ENCODE measurements at places on chromosomes 7 and 10.

GRCh38 chr10:8121201-8121890 is 66.9 kb downstream of the GATA3 start:
- no peak for DNase-seq

GRCh38 chr10:61763778-61764177 is 101.0 kb downstream of the CABCOCO1 start:
- no peak for DNase-seq

DNA sequence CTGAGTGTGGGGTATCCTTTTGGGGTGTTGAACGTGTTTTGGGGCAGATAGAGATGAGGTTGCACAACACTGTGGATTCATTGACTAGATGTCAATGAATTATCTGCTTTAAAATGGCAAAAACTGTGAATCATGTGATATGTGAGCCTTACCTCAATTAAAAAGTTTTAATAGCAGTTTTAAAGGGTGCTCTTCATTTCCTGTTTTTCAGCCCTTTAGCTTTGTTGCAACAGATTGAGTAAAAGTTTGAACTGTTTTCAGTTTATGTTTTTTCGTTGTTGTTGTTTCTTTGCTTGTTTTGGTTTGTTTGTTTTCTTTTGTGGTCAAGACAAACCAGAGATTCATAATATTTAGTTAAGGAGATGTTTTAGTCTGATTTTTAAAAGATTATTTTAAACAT is 9.4 kb downstream of the TAS2R41 start:
- no peak for DNase-seq

DNA sequence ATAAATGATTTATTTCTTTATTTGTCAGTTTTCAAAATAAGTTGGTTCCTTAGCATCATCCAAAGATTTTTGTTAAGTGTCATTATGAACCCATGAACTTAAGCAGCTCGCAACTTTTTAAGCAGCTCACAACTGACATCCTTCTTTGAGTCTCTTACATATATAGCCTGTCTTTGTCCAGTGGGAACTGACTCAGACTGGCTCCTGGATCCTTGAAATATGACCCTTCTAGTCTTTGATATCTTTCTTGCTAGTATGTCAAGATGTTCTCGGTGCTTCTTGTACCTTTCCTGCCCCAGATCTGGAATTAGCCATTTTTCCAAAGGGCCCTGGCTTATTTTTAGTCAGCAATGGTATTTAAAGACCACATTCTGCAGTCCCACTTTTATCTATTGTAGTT is 53.9 kb upstream of the ARID5B start:
- no peak for DNase-seq

- no peak for DNase-seq
Observed at GRCh38 chr7:16040346-16040745, 353.9 kb upstream of the MEOX2 start.

Measured in muscle of leg (tissue), 16 donors.